Stimulated activated CD8-positive, alpha-beta memory T cell treated with anti-CD3 and anti-CD28 coated beads, Interleukin-2, amount 100 ng/mL, for 1 hour (primary cell): ENCODE measurements at places on chromosomes 4 and X.

DNA sequence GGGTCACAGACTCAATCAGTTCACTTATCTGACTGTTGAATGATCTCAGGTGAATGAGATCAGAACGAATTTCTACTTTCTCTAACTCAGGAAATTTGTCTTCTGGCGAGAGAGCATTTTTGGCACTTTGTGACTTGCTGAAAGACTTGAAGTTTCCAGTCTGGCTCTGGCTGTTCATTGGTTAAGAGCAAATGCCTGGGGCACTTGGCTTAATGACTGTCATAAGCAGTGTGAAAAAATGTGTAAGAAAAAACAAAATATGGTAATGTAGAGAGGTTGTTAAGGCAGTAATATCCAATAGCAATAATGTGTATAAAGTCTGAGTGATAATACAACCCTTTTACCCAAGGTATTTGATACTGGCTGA is 71.3 kb upstream of the PGRMC2 start:
- no peak for DNase-seq

DNA sequence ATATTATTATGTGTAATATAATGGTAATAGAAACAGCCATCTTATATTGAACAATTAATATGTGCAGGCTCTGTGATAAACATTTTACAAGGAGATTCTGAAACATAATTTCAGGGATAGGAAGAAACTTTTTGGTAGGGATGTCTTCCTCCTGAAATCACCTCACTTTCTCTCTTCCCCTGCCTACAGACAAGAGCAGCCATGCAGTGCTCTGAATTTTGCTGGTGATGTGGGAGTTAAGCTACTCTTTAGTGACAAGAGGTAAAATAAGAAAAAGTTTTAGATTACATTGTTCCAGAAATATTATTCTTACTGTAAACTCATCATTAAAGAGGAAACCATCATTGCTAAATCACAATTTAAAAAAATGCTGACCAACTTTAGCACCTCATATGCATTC is 36.1 kb downstream of the LARP7 start:
- DNase-seq = no peak

GRCh38 chrX:20217271-20217670 is 49.4 kb downstream of the RPS6KA3 start:
- DNase-seq = no peak

- DNase-seq = no peak
Observed at GRCh38 chr4:126958482-126958881, 674.3 kb upstream of the INTU start.

DNA sequence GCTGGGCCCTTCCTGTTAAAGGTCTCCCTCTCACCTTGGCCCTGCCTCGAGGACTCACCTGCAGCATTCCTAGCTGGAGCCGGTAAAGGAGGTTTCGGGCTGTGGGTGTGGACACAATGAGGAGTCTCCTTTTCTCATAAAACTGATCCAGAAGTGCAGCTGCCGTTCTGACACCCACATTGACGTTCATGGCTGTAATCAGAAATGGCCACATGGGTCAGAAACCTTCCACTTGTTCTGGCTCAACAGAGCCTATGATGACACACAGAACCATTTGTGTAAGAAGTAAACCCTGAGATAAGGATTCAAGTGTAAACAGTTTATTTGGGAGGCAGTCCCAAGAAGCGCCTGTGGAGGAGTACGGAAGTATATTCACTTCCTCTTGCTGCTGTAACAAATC is 63.8 kb downstream of the SRPX start:
- DNase-seq = no peak

DNA sequence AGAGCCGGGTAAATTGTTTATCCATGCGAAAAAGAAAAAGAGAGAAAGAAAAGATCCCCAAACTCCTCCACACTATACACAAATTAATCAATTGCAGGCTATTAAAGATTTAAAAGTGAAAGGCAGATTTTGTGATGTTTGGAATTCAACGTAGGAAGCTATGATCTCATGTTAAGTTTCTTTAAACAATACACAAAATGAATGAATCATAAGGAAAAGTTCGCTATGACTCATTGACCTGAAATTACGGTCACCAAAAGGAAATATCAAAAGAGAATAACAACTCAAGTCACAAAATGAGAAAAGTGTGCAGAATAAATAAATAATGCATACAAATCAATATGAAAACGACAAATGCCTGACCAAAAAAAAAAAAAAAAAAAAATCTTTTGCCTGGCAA is 28.6 kb downstream of the CLNK start:
- no peak for DNase-seq

- DNase-seq = no peak
Observed at GRCh38 chr4:17491196-17491595, 20.7 kb downstream of the QDPR start.

GRCh38 chr4:141140391-141141200 is 7.3 kb upstream of the RNF150 start:
- no peak for DNase-seq

DNA sequence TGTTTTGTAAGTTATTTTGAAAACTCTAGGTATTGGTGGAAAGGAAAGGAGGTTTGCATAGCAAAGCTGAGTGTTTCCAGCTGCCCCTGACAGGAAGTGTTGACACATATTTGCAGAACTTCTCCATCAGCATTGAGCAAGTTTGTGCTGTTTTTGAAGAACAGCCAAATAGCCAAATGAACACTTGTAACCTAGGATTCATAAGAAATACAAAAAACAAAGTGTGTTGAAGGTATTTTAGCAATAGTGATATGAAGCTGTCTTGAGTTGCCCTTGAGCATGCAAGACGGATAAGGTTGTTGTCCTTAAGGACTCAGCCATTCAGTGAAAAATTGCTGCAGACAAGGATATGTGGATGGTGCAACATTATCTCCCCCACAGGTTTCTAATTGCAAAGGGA is 68.3 kb upstream of the PGM2 start:
- no peak for DNase-seq

DNA sequence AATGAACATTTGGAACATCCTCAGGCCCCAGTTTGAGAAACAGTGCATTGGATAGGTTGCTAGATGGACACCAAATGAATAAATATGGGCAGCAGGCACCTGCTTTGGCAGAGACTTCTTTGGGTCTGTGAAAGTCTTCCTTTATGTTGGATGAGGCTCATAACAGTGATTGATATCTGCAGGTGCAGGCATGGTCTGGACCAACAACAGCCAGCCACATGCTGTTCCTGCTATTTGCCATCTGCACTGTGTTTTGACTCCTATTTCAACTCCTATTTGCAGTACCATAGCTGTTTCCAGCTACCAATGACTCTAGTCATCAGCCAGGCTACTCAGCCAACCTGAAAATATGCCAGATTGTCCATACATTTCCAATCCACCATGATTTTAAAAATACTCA is 60.9 kb downstream of the ANAPC4 start:
- no peak for DNase-seq

DNA sequence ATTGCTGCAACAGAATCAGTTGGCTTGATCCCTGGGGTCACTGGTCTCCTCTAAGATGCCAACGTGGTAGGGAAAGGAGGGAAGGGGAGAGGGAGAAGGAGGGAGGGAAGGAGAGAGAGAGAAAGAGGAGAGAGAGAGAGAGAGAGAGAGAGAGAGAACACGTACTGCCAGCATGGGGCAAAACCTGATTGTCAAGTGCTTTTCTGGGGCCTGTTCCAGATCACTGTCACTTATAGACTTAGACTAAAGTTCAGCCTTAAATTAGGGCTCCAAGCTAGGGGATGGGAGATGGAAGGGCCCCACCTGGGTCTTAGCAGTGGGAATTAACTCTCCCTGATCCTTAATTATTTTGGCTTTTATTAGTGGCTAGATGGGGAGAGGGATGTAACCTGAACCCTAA is 12.9 kb downstream of the SHROOM4 start:
- DNase-seq = no peak

DNA sequence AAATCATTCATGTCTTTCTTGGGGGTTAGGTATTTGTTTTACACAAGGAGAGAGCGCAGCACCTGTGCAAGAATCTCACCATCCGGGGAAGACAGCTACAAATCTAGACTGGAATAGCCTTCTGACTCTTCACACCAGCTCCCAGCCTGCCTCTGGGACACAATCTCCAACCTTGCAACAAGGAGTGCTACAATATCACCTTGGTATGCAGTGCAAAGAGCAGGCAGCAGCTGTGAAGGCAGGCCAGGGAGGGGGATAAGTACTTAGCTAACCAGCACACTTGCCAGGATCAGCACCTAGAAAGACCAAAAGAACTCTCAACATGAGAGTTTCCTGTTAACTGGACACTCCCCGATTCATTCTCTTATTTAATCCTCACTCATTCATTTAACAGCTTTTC is 235.3 kb downstream of the AR start:
- no peak for DNase-seq

DNA sequence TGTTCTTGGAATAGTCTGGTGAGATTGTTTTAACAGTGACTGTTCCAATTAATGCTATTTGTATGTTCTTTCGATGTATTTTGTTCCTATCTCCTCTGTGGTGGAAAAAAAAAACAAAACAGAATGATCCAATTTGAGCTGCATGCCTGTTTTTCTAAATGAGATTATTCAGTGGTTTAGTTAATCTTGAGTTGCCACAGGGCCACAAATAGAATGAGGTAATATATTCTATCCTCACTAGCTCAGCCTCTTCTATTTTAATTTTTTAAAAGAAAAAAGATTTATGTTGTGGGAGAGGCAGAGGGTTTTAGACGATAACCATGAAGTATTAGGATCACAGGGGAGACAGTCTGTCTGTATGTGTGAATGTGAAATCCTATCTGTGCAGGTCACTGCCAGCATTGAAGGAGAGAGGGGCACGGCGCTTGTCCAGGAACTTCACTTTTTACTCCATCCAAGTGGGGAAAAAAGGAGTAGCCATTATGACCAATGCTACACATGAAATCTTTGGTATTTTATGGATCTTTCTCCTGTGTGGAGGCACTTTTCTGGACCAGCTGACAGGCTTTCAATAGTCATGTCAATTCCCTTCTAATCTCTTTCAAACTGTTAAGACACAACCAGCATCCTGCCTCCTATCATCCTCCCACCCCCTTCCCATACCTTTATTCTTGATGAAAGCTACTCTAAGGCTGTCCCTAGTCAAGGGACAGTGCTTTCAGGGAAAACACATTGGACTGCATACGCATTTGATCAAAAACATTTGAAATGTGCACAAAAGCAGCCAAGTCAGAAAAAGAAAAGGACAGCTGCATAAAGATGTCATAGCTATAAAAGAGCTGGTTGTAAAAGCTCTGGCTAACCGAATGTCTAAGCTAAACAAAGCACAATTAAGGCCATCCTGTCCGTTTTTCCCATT is 1063.8 kb upstream of the INTU start:
- DNase-seq = no peak

DNA sequence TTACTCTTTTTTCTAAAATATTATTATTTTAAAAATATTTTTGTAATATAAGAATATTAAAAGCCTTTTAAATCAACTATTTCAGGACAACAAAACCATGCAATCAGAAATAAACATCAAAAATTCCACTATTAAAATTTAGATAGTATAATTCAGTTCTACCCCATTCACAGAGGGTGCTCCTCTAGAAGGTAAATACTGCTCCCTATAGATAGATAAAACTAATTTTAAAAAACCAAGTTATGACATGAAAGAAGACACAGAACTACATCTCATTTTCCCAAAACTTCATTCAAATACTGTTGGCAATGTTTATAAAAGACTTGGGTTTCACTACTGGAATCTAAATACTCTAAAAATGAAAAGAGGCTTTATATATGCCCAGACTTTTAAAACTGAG is 219.3 kb downstream of the SPOCK3 start:
- DNase-seq = no peak

DNA sequence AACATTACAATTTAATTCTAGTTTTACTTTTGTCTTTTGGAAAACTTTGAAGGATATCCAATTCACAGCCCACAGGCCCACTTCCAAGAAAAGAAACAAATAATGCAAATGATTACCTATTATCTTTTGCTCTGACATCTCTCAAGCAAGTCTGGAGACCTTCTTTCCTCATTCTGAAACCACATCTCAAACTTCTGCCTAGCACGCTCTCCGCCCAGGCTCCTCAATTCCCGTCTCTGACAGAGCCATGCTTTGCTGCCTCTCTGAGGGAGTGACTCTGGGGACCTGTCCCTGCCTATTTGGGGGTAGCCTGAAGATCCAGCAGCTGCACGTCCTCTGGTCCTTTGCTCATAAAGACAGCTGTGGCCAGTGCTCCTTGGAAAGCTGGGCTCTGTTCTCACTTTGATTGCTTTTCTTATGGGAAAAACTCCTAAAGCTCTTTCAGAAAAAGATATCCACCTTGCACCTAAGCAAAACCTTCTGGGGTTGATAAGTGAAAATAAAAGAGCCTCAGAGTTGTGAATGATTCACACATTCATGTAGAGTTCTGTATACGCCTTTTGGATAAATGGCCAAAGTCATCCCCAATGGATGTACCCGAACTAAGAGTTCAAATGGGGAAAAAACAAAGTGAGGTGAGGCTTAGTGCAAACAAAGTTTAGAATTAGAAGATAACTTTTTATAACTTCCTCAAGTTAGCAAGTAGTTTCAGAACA is 72.4 kb upstream of the TNIP3 start:
- DNase-seq = no peak

DNA sequence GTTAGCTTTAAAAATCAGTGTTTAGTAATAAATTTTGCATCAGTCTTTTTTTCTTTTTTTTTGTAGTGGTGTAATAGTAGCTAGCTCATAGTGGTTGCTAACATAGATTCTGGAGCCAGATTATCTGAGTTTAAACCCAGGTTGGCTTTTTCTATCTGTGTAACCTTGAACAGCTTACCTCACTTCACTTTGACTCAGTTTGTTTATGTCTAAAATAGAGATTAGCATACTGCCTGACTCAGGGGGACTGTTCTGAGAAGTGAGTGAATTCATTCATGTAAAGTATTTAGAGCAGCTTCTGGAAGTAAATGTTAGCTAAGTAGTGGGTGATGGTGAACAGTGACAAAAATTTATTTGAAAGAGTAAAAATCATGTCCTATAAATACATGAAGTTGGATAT is 32.9 kb downstream of the CPEB2 start:
- no peak for DNase-seq

DNA sequence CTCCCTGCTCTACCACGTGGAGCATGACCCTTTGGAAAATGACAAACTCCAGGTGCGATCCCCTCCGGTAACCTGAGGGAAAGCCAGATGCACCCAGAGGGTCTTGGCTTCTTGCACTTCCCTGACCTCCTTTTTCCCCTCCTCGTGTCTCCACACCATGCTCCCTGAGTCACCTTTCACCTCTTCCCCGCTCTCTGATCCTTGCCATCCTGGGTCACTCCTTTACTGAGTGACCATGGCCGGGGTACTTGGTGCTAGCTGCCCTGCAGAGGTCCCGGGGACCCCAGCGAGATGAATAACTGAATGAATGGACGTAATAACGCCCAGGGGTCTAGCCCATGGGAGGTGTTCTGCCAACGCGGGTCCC is 401 bp upstream of the ZFP92 start:
- no peak for DNase-seq

- no peak for DNase-seq
Observed at GRCh38 chr4:148934926-148935578, 492.8 kb upstream of the NR3C2 start.

GRCh38 chrX:76279007-76279406 is 106.1 kb downstream of the PBDC1 start:
- DNase-seq = peak; percentile 5

GRCh38 chr4:6855692-6856297 is 53.8 kb upstream of the TBC1D14 start:
- no peak for DNase-seq
